Mesenteric fat pad (tissue), 1 donor: ENCODE measurements at places on chromosomes 11 and 22.
A peak's percentile ranks its signal among the peaks of the same experiment; 100 is the strongest.

DNA sequence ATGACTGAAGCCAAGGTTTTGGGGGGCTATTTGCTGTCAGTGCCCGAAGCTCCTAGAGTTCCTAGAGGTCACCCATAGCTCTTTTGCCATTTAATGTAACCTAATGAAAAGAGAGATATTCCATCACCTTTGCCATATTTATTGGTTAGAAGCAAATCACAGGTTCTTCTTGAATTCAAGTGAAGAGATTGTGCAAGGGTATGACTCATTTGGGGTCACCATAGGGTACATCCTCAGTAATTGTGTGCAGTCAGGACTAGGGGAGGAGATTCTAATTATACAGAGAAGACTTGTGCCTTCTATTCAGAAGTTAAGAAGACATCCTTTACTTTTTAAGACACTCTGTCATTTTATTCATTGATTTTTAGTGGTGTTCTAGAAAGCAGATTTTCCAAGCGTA, 6.9 kb upstream of the PRAME start:
- DNase-seq: no peak

- no peak for DNase-seq
Measured at GRCh38 chr11:125272092-125272491, 107.5 kb downstream of the PKNOX2 start.

GRCh38 chr11:119676461-119677020, 52.5 kb downstream of the NECTIN1 start:
- DNase-seq: no peak

- no peak for DNase-seq
Measured at GRCh38 chr11:67364169-67364568, 9.2 kb downstream of the CLCF1 start.

DNA sequence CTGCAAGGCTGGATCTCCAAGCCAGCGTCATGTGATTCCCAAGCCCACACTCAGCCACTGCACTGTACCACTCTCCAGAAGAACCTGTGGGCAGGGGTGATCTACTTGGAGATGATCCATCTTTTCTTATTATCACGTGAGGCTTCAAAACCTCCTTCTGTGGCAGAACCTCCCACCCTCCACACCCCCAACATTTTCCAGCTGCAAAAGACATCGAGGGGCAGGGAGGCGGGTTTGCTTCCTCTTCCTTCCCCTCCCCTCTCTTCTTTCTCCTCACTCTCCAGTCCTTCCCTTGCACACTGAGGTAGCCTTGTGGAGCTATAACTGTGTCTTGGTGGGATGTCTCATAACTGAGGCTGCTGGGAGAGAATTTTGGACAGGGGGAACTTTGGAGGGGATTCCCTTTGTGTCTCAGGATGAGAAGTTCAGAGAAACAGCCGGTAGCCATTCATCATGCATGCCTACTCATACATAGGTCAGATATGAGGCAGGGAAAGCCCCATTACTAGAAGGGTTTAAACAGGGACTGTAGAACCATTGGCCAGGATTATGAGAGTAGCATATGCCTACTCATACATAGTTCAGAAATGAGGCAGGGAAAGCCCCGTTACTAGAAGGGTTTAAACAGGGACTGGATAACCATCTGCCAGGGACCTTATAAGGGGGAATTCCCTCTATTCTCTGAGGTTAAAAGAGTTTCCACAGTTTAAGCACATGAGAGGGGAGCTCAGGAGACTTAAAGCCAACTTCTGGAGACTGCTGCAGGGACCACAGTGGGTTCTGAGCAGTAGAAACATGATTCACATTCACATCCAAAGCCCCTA, 420.7 kb upstream of the CADM1 start:
- DNase-seq: no peak

DNA sequence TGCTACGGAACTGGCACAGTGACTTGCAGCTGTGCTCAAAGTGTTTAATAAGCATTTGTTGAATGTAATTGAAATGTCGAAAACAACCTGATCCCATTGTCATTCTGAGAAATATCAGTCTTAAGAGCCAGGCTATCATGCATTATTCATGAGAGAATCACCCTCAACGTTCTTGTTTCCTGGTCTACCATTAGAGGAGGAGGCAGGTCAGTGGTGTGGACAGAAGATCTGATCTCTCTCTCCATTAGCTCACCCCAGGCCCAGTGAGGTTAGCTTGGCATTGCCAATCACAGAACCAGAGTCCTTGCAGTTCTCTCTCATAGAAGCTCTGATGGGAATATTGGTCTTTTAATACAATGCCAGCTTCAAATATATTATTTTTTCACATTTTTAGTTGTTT, 121.1 kb upstream of the SPON1 start:
- no peak for DNase-seq

- DNase-seq: no peak
Measured at GRCh38 chr11:11028017-11028692, 170.3 kb upstream of the ZBED5 start.

DNA sequence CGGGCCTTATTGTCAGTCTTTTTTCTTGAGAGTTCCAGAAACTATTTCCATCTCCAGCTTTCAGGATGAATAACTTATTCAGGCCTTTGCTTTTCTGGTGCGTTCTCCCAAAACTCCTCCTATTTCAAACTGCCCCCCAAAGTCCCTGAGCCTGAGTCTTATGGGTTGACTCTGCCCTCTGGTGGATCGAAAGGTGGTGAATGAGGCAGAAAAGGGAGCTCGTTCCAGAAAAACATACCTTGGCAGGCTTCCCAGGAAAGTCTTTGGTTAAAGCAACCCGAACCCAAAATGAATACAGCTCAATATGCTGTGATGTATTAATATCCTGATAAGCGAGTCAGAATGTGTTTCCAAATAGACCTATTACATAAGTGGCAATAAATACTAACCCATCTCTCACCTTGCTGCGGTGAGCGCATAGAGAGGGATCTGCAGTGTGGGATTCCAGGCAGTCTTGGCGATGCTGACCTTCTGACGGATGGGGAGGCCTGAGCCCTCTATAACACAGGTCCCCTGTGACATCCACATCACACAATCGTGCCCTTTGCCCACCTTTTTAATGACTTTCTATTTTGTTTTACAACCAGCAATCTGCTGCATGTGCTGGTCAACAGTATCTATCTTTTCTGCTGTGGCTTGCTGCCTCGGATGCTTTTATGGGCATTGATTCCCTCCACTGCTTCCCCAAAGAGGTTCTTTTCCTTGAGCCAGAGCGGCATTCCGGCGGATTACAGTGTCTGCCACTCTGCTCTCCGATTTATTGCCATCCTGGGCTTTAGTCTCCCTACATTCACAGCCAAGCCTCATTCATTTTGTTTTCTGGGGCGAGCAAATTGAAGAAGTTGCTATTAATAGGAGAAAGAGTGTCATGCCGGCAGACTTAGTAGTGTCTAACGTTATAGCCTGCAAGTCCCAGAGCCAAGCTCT, 756.8 kb downstream of the NTM start:
- no peak for DNase-seq

GRCh38 chr11:128299132-128299726, 288.1 kb downstream of the ETS1 start:
- no peak for DNase-seq

DNA sequence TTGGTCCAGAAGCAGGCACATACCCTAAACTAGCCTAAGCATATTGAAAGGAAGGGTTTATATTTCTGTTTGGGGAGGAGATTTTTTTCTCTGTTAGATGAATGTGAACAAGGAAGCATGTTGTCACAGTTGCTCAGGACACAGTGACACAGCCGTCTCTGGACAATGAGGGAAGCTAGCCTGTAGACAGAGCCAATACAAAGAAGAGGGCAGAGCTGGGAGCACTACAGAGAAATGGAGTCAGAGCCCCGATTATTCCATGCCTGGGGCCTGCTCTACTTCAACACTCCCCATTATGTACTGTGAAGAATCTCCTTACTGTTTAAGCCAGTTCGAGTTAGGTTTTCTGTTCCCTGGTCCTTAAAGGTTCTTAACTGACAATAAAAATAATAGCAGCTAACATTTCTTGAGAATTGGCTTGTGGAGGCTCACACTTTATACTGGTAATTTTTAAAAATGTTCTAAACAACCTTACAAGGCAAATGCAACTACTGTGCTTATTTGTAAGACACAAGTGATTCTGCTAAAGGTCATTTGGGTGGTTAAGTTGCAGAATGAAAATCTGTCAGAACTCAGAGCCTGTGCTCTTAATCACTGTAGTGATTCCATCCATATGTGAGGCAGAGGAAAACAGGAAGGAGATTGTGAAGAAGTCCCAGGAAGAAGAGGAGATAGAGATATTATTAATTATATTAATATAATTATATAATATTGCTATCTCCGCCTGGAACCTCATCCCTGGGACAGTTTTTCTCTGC, 58.8 kb upstream of the RRAS2 start:
- no peak for DNase-seq

DNA sequence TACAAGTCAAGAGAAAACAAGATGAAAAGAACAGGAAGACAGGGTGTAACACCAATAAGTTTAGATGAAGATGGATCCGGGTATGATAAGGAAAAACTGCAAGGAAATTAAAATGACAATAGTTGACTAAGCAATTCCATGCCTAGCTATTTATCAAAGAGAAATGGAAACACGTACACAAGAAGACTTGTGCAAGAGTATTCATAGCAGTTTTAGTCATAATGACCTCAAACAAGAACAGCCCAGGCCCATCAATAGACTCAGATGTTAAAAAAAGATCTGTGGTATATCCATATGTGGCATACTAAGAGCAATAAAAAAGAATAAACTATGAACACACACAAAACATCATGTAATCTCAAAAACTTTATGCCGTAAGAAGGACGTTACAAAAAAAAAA, 33.2 kb downstream of the SLC5A12 start:
- DNase-seq: no peak

DNA sequence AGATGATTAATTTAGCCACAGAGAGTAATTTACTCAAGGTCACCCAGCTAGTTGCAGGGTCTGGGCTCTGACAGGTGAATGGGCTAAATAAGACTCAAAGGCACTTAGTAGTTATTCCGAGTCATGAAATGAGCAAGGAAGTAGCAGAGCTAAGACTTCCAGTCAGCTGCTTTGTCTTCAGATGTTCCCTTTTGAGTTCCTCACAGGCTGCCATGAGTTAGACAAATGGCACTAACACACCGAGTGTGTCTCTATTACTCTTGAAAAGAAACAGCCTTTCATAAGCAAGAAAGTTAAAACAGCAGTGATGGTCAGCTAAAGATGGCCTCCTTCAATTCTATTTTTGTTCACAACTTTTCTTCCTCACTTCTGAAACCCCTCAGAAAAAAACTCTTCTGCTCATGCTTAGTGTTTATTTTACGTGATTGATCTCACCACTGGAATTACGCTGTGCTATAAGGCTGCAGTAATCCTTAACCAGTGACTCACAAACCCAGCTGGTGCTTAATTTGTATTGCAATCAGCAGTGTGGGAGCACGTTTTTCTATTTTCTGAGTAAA, 389.1 kb downstream of the AASDHPPT start:
- no peak for DNase-seq

DNA sequence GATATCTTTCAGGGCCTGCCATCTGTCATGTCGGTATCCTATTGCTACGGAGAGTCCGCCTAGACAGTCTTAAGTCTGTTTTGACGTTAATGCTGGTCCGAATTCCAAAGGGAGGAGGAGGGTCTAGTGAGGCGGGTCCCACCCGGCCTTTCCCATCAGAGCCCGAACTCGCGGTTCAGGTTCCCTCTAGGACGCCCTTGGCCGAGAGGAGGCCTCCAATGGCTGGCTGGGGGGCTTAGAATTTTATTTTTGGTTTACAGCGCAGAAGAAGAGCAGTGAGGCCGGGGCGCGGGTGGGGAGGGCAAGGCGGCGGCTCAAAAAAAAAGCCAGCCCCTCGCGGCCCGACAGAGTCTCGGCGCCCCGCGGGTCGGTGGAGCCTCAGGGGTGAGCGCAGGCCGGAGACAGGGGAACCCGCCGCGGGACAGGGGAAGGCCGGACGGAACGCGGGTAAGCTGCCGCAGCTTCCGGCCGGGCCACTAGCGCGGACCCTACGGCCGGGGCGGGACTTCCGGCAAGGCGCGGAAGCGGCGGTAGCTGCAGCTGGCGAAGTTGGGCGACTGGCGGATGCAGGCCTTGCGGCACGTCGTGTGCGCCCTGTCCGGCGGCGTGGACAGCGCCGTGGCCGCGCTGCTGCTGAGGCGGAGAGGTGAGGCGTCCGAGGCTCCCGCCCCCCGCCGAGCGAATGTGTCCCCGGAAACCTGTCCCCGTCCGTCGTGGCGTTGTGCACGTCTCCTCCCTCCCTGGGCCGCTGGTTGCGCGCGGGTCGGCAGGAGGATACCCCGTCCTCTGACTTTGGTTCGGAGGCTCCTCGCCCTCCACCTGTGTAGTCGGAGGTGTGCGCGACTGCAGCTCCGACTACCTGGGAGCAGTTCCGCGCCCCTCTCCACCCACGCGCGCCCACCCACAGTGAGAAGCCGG, at the start of gene TRMU:
TSS of gene TRMU (plus strand) at position 514 of the 918 bp plus-strand sequence. CDS start at position 565, 51 bp downstream.
- DNase-seq: peak; percentile 97

- DNase-seq: no peak
Measured at GRCh38 chr11:1123970-1124369, 33.8 kb upstream of the MUC5AC start.

GRCh38 chr22:21641417-21641788, 699 bp upstream of the SDF2L1 start:
- no peak for DNase-seq

DNA sequence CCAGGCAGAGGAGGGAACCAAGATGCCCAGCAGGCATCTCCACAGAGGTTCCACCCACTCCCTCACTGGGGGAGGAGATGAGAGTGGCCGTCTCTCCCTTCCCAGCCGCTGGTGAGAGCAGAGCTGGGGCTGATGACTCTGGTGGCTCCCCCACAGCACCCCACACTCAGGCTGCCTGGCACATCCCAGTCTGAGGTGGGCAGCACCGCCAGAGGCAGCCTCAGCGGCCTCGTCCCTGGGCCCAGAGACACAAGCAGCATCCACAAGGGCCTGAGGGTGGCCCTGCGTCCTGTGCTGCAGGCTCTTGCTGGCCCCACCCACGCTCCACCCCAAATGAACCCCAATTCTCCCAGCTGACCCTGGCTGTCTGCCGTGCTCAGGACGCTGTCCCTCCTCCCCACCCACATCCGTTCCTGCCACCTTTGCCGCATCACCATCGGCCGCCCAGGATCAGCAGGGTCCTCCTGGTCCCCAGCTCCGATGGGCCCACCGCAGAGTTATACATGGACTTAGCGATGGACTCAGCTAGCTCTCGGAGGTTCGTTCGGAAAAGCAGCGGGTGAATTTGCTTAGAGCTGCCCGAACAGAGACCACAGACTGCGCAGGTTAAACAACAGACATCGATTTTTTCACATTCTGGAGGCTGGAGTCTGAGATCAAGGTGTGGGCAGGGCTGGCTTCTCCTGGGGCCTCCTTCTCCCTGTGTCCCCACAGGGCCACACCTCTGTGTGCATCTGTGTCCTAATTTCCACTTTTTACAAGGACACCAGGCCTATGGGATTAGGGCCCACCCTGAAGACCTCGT, 20.2 kb upstream of the CTSD start:
- DNase-seq: peak; percentile 80
